ENCODE measurements at places on chromosomes 5 and 9.

DNA sequence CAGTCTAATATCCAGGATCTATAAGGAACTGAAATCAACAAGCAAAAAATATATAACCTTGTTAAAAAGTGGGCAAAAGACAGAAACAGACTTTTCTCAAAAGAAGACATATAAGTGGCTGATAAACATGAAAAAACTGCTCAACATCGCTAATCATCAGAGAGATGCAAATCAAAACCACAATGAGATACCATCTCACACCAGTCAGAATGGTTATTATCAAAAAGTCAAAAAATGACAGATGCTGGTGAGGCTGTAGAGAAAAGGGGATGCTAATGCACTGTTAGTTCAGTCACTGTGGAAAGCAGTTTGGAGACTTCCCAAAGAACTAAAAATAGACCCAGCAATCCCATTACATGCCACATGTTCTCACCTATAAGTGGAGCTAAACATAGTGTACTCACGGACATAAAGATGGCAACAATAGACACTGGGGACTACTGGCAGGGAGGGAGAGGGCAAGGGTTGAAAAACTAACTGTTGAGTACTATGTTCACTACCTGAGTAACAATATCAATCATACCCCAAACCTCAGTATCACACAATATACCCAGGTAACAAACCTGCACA, 11.7 kb upstream of the TSSK1B start:
- no peak for DNase-seq

- no peak for DNase-seq
These were observed 1426.5 kb upstream of the C9orf72 start for GRCh38 chr9:28999806-29000205.

DNA sequence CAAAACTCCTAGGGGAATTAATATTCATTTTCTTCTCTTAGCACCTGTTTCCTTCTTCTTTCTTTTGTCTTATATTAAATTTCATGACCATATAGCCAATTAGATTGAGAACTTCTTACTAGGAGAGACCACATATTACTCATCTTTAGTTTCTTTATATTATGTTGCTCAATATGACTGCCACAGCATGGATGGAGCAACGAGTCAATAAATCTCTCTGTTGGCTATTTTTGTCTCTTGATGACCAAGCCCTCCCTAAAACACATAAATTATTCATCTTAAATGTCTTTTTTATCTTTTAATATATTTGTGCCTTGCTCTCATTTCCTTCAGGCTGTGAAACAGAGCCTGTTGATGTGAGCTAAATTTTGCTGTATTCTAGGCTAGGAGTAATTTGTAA, 123.0 kb downstream of the ADAMTSL1 start:
- DNase-seq, result no peak

- no peak for DNase-seq
These were observed 34.9 kb downstream of the SPRY4 start for GRCh38 chr5:142289708-142290576.

DNA sequence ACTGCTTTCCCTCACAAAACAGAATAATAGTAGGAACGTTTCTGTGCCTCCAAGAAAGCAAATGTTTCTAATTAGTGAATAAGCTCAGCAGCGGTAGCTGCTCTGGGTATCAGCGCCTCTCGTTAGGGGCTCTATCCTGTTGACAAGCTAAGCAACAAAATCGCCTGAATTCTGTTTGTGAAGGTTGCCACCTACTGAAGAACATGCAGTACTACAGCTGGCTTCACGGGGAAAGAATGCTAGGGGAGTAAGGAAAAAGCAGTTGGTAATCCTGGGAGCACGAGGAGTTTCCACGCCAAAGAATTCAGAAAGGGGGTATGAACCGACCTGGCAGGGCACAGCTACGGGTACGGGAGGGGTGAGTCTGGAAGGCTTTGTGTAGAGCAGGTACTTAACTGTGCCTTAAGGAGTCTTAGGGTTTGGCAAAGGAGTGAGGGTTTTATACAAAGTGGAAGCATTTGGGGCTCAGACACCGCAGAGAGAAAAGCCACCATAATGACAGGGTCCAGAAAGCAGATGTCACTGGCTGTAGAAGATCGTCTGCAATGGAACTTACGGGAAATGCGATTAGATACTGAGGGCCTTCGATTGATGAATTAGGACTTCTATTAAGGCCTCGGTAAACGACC, 171.7 kb downstream of the TTC39B start:
- DNase-seq, result peak; percentile 33

DNA sequence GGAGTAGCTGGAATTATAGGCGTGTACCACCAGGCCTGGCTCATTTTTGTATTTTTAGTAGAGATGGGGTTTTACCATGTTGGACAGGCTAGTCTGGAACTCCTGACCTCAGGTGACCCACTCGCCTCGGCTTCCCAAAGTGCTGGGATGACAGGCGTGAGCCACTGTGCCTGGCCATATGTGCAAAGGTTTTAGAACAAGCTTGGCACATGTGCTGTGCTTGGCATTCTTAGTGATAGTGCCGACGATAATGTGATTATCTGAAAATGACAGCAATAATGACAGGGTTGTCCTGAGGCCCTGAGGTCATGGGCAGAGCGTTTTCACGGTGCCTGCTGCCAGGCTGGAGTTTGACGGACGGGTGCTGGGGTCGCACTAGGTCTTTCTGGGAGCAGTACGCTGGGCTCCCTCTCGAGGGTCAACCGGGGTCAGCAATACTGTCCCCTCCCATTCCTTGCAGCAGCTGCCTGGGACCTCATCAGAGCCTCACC, 42.6 kb downstream of the HMCN2 start:
- no peak for DNase-seq

DNA sequence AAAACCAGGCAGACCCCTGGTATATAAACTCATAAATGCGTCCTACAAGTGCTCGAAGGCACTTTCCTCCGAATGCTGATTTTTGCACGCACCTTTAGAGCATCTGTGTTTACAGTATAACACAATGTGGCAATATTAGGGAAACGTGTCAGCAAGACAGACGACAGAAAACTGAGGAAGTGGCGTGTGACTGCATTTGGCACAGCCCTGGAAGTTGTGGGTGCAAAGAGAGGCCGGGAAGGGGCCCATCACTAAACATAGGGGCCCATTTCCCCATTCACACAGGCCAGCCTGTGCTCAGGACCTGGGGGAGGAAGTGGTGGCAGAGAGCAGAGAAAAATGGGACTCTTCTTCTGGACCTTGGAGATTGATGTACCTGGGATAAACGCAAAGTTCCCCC, 48.2 kb downstream of the RASGEF1C start:
- no peak for DNase-seq

GRCh38 chr9:77989909-77990308, 41.7 kb downstream of the GNAQ start:
- DNase-seq, result no peak

DNA sequence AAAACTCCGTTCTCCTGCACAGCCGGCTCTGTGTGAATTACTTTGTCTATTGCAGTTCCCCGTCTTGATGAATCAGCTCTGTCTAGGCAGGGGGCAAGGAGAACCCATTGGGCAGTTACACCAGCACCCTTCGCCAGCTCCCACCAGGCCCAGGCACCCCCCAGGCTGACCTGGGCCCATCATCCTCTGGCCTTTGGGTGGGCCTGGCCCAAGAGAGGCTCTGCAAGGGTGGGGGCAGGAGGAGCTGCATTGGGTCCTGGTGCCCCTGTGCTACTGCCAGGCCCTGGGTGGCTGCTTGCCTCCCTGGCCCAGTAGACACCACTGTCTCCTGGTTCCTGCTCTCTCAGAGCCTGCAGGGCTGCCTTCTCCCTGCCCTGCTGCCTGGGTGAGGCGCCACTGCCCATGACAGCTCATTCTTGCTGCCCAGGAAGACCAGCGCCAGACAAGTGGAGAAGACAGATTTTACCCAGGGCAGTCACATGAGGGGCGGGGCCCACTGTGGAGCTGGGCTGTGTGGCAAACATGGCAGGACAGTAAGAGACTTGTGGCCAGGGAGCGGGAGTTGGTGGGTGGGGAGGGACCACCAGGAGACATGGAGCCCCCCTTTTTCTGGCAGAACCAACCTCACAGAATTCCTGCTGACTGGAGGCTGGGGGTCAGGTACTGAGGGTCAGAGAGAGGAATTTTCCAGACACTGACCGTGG, 67.2 kb downstream of the MRPL36 start:
- DNase-seq, result no peak

DNA sequence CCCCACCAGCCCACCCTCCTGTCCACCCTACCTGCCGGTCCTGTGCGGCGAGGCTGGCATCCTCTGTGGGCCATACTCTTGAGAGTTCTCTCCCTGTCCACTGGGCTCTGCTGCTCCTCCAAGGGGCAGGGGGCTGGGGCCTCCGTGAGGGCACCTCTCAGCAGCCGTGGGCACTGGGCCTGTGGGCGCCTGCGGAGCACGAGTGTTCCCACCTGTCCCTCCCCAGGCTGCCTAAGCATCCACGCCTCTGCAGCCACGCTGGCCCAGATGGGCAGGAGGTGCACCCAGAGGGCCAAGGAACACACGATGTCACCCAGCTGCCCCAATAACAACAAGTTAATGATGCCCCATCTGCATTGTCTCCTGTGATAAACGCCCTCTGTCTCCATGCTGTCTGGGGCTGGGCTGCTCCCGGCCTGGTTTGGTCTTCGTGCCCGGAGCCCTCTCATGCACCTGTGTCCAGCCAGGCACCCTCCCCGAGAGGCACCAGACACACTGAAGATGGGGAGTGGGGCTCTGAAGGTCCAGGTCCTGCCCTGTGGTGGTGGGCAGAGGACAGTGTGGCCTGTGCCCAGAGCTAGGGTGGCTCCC, 114.5 kb downstream of the RXRA start:
- no peak for DNase-seq

DNA sequence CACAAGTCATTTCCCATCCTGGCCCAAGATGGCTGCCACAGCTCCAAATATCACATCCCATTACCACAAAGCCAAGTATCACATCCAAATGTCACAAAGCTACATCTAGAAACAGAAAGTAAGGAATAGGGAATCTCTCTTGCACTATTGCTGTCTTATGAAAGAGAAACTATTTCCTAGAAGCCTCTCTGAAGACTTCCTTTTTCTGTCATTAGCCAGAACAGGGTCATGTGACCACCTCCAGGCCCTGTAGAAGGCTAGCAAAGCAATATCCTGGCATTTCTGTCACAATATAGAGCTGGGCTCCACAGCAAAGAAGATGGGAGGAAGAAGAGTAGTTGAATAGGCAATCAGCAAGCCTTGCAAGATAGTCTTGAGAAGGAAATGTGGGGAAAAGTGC, 99.2 kb downstream of the SH3TC2 start:
- DNase-seq, result no peak

DNA sequence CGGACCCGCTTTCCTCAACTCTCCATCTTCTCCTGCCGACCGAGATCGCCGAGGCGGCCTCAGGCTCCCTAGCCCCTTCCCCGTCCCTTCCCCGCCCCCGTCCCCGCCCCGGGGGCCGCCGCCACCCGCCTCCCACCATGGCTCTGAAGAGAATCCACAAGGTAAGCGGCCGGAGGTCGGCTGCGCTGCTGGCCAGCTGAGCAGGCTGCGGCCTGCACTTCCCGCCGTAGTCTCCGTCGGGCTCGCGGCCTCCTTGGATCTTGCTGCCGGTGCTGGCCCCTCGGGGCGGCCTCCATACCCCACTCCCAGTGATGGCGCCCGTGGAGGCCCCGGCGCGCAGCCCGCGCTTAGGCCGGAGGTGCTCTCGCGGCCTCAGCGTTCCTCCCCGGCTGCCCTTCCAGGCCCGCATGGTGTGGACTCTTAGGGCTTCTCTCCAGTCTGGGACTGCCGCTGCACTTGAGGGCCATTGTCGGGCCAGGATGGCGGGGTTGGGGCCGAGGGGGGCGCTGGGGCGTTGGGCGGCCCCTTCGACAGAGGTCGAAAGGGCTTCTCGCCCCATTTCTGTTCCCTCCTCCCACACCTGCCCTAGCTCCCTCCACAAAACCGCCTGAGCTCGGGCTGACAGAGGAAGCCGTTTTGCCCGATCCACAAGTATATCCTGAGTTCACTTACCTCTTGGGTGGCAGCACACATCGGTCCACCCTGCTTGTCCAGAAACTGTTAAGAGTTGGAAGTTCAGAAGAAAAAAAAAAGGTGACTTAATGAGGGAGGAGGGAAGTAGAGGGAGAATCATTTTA, 714 bp downstream of the UBE2D2 start:
- DNase-seq, result no peak

- DNase-seq, result no peak
These were observed 36.3 kb downstream of the ZNF474 start for GRCh38 chr5:122165559-122166078.

GRCh38 chr9:13646500-13647021, 367.1 kb upstream of the MPDZ start:
- DNase-seq, result no peak

DNA sequence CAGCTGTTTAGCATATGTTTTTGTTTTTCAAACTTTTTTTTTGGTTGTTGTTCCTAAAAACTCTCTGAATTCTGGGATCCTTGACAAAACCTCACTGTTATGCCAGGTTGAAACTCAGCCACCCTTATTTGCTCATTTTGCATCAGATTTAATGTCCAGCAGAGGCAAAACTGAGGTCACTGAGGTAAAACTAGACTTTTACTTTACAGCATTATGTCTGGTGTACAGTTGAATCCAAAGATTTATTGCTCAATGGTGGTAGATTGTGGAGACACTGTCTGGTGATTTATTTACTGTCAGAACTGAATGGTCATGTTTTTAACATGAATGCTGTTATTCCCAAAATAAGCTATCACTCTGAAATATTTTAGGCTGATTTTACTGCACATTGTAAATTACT, 87.9 kb downstream of the FBXL7 start:
- DNase-seq, result no peak

- no peak for DNase-seq
These were observed 526.5 kb downstream of the KIF4B start for GRCh38 chr5:155540000-155540595.

- DNase-seq, result no peak
These were observed 31.1 kb downstream of the MLLT3 start for GRCh38 chr9:20591223-20591622.

- no peak for DNase-seq
These were observed 372.5 kb downstream of the CAAP1 start for GRCh38 chr9:26520141-26520540.

GRCh38 chr9:19660019-19660418, 128.8 kb downstream of the SLC24A2 start:
- DNase-seq, result no peak

DNA sequence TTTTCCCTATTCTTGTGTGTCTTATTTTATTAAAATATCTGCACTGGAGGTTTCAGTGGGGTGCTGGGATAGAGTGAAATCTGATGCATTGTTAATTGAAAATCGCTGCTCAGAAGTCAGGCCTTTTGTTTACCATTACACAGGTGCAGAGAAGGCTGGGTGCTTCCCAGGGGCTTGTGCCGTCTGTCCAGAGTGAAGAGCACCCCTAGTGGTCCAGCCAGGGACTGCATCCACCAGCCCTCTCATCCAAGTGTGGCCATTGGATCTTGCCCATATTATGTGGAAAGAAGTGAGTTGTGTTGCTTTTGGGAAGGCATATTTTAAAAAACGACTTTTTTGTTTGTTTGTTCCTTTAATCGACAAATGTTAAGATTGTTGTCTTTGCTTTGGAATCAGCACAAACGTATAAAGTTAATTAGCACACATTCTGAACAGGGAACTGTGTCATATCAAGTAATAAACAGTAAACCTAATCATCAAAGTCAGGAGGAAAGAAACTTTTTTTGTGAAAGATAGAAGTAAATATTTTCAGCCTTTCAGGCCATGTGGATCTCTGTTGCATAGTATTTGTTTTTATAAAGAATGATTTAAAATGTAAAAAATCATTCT, 315.6 kb downstream of the MTRR start:
- no peak for DNase-seq

Measured in activated T-helper 2 cell treated with anti-CD3 and anti-CD28 coated beads, Interferon-gamma antibody, Interleukin-2, Interleukin-4, amounts not matched to agents 10 μg/mL and 5 μg/mL and 100 μg/mL, durations not matched to agents 14 hours and 24 hours and 36 hours (primary cell).